Stimulated activated CD4-positive, alpha-beta T cell treated with anti-CD3 and anti-CD28 coated beads, TNF-alpha, amount 100 ng/mL, for 24 hours (primary cell): ENCODE measurements at places on chromosomes 12 and 14.

DNA sequence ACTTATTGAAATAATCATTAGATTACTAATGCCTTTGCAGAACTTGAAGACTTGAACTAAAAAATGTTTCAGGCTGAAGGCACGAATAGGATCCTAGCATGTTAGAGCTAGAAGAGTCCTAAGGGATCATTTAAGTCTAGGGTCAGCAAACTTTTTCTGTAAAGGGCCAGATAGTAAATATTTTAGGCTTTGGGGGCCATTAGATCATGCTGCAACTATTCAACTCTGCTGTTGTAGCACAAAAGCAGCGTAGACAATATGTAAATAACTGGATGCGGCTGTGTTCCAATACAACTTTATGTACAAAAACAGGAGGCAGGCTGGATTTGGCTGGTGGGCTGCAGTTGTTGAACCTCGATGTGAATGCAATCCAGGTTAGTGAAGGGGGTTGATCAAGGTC lies 221.7 kb downstream of the ATP23 start:
- DNase-seq, result no peak

GRCh38 chr12:126668538-126668937 lies 1598.4 kb upstream of the TMEM132C start:
- DNase-seq, result no peak

DNA sequence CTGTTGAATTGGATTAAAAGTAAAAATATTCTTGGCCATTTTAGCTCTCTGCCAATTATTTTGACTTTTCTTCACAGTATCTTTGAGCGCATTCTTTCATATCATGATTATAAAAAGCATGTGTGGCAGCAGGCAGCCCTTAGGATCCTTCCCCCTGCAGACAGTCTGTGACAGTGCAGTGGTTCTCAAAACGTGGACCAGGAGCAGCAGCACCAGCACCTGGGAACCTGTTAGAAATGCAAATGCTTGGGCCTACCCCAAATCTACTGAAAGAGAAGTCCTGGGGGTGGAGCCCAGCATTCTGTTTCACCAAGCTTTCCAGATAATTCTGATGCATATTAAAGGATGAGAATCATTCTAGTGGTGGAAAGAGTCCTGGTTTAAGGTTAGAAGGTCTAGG lies 155.6 kb downstream of the MON2 start:
- no peak for DNase-seq

DNA sequence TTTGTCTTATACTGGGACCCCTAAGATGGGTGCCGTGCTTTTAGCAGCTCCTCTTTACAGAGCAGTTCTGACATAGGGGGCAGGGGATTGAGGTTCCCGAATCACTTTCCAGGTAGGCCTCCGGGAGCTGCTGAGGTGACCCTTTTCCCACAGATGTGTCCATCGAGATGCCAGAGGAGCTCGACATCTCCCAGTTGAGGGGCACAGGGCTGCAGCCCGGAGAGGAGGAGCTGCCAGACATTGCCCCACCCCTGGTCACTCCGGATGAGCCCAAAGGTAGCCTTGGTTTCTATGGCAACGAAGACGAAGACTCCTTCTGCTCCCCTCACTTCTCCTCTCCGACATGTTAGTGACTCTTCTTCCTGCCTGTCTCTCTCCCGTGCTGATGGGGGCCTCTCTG lies 4.3 kb upstream of the TPI1 start:
- no peak for DNase-seq

- DNase-seq, result no peak
Measured at GRCh38 chr14:104286496-104286895, 148.1 kb downstream of the KIF26A start.

DNA sequence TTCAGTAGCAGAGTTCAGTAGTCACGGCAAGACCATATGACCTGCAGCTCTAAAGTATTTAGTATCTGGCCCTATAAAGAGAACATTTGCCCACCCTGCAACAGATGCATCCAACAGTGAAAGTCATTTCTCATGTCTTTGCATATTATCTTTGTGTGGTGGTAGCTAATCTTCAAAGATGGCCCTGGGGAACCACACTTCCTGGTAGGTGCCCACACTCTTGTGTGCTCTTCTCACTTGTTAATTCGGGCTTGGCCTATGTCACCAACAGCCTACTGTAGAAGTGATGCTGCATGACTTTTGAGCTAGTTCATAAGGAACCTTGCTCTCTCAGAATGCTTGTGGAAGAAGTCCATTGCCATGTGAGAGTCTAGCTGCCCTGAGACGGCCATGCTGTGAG lies 85.6 kb downstream of the MAP1LC3B2 start:
- DNase-seq, result no peak

DNA sequence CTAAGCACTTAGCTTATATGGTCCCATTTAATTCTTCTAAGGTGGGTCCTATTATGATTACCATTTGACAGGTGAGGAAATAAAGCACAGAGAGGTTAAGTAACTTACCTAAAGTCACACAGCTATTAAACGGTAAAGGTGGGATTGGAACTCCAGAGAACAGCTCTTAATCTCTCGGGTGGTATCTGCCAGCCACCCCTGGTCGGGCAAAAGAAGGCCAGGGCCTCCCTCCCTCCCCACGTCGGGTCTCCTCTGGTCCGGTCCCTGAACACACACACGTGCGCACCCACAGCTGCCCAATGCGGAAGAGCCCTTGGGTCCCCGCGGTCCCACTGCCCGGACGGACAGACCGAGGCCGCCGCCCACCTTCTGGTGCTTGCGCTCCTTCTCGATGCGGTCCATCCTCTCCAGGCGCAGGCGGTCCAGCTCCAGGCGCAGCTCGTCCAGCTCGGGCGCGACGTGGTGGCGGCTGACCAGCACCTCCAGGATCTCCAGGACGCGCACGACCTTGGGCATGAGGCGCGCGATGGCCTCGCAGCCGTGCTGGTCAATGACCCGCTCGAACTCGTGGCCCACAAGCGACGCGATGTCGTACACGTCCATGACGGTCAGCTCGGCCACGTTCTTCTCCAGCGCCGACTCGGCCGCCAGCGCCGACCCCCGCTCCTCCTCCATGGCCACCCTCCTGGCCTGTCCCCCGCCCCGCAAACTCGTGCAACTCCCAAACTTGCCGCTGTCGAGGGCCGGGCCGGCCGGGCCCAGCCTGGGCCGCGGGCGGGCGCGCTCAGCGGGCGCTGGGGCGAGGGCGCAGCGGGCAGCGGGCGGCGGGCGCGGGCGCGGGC lies 490 bp downstream of the RILPL1 start:
- DNase-seq, result peak; percentile 17

DNA sequence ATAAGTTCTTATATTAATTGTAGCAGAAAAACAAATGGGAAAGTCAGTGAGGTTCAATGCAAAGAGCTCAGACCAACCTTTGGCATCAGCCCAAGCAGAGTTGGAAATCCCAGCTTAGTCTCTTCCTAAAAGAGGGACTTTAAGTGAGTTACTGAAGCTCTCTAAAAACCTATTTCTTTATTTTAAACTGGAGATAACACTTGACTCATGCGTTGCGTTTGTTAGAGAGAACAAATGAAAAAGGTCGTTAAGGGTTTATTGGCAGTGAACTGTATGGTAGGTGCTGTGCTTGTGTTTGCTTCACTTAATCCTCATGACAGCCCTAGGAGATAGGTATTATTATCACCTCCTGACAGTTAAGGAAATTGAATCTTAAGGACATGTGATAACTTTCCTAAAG lies 396.5 kb downstream of the RAD51B start:
- DNase-seq, result no peak

DNA sequence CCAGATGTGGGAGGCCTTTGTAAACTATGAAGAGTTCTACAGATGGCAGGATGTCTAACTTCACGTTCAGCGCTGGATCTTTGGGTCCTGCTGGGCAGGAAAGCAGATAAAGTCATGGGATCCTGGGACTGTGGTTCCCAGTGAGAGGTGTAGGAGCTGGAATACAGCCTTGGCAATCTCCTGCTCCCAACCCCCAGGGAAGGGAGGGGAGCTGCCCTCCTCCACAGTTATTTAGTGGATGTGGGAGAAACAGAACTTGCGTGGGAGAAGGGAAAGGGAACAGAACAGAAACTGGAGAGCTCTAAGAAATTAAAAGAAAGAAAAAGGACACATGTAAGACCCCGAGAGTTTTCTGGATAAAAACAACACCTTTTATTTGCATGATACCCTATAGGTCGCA lies 37.0 kb downstream of the NUAK1 start:
- DNase-seq, result no peak

DNA sequence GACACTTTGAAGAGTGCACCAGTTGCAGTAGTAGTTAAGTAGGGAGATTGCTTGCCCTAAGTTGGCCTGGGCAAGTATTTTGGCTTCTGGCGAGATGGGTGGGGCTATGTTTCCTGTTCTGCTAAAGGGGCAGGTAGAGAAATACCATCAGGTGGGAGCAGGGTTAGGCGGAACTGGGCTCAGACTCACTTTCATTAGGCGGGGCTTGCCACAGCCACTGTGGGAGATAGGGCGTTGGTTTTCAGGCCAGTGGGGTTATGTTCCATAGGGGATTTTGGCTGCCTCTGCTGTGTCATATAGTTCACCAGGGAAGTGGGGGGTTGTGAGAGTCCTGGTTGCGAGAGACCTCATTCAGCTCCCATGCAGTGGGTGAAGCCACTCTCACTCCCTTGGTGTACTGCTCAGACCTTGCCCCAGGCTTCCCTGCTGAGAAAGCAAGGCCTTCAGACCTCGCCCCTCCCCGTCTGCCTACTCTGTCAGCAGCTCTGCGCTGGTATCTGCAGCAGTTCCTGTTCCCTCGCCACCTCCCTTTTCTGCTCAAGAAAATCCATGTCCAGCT lies 43.3 kb downstream of the AEBP2 start:
- DNase-seq, result no peak

DNA sequence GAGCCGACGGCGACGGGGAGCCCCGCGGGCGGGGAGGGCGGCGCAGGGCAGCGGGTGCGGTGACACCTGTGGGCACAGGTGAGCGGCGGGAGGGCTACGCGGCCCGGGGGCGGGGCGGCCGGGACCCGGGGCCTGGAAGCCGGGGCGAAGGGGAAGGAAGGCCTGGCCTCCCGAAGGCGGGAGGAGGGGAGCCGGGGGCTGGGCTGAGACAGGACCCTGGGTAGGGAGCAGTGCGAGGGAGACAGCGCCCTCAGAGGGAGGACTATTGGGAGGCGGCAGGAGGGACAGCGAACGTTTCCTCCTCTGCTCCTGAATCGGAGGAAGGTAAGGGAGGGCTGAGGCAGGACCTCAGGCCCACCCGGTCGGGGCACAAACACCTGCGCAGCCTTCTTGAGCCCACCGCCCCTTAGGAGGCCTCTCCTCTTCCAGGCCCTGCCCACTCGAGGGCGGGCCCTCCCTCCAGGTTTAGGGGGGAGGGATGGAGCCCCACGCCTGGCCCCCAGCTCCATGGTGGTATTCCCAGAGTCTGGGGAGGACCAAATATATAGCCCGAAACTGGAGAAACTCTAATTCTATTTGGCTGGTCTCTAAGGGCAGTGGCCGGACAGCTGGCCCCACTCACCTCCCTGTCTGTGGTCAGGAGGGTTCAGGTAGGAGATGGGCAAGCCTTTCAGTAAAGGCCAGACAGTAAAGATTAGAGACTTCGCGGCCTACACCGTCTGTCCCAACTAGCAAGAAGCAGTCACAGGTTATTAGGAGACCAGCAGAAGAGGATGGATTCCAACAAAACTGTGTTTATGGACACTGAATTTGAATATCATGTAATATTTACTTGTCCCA lies 509 bp downstream of the PLEKHG6 start:
- no peak for DNase-seq

- no peak for DNase-seq
Measured at GRCh38 chr14:60964904-60965303, 16.0 kb downstream of the TRMT5 start.

DNA sequence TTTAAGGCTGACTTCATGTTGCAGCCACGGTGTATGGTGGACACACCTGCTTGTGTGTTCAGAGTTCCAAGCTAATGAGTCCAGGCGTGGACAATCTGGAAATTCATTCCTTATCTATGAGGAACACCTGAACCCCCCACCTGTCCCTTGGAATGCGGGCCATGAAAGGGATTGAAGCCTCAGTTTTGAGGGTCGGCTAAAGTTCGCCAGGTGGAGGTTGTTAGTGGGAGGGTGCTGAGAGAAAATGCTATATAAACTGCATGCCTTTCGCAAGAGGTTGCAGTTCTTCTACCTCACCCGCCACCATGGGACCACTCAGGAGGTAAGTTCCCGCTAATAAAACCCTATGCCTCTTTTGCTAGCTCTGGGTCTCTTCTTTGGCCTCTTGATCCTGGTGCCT lies 348.0 kb downstream of the BCL11B start:
- no peak for DNase-seq

DNA sequence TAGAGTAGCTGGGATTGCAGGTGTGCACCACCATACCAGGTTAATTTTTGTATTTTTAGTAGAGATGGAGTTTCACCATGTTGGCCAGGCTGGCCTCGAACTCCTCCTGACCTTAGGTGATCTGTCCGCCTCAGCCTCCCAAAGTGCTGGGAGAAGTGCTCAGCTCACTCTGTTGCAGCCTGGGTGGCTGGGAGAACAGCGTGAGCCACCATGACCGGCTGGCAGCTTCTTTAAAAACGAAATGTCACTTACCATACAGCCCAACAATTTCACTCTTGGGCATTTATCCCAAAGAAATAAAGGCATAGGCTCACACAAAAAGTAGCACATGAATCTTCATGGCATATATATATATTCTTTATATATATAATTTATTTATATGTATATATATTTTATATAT lies 4.7 kb upstream of the CFAP73 start:
- DNase-seq, result no peak

DNA sequence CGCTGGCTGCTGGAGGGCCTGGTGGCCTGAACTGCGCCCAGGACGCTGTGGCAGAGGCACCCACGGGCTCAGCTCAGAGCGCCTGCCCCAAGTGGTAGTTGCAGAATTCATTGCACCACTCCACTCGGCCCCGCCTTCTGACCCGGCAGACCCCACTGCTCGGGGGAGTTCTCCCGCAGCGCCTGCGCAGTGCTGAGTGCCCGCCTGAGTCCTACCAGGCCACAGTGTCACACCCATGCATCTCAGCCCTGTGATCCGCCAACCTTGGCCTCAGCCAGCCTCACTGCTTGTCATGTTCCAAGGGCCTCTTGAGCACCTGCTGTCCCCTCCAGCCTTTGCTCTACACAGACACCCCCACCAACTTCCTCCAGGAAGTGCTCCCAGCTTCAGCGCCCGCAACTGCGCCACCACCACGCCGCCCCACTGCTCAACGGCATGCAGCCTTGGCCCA lies 12.2 kb downstream of the DEGS2 start:
- no peak for DNase-seq

GRCh38 chr12:52060498-52061177 lies 9.1 kb upstream of the ATG101 start:
- DNase-seq, result no peak
